Activated CD8-positive, alpha-beta T cell treated with anti-CD3 and anti-CD28 coated beads, Interleukin-2, amount 10 ng/mL, durations not matched to agents 7 days and 5 days (primary cell): ENCODE measurements at places on chromosomes 1 and 21. TPM values are rescaled to one million over a fixed set of nuclear protein-coding genes. Genes with fewer than 3 reads are reported as not detected.
A peak's percentile ranks its signal among the peaks of the same experiment; 100 is the strongest.

DNA sequence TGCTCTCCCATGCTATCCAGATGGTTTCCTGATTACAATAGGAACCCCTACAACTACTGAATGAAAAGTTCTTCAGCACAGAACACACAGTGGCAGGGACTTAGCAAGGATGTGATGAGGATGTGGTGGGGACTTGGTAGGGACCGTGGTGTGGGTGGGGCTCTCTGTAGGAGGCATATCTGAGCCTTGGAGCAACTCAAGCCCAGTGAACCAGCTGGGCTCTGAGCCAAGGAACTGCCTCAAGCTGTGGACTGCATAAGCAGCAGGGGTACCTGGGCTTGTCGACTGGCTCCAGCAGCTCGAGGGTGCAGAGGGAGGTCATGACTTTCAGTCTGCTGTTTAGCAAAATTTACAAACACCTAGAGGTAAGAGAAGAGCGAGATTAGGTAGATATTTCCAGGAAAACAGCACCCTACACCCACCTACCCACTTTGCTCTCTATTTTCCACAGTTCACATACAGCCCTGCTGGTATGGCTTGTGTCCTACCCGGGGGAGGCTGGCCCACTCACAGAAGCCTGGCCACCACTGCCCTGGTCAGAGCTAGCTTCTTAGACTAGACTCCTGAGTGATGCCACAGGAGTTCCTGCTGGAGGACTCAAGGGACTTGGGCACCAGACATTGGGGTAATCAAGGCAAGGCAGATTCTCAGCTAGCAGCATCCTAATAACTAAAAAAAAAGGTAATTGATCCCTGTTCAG, 86.8 kb upstream of the GCLM start:
- H3K4me1 ChIP-seq = no peaks in the 10 kb centered on the region
- no peak overlapping the region for H3K27ac ChIP-seq
- no peak for DNase-seq

DNA sequence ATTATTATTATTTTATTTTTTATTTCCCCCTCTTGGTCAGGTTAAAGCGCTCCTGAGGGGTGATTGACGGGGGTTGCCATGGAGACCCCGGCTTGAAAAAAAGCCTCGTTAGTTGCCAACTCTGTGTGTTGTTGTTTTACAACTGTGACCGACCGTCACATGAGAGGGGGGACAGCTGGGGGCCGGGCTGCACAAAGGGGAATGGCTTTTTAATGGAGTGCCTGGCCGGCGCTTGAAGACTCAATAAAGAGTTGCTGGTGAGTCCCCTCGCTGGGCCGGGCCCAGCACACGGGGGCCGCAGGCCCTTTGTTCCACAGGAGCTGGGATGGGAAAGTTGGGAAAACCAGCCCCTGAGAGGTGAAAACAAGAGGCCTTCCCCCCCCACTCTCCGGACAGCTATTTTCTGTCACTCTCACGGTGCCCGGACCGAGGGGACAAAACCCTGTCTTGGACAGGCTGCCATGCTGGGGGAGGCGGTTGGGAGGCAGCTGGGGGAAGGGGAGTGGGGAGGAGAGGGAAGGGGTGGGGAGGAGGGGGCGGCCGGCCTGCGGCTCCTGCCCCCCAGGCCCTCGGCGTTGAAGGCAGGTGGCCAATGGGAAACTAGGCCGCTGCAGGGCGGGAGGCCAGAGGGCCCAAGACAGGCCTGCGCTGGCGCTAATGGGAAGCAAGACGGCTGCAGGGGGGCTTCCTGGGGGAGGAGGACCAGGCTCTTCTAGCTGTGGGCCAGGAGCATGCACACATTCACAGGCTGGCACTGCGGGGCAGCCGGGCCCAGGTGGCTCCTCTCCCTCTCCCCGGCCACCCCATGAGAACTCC, 67.6 kb downstream of the CASZ1 start:
- no peak overlapping the region for H3K27ac ChIP-seq
- no peak overlapping the region for H3K4me3 ChIP-seq
- no peaks in the 10 kb centered on the region for H3K4me1 ChIP-seq

FAM167B gene
- 0.90 TPM for total RNA-seq

DNA sequence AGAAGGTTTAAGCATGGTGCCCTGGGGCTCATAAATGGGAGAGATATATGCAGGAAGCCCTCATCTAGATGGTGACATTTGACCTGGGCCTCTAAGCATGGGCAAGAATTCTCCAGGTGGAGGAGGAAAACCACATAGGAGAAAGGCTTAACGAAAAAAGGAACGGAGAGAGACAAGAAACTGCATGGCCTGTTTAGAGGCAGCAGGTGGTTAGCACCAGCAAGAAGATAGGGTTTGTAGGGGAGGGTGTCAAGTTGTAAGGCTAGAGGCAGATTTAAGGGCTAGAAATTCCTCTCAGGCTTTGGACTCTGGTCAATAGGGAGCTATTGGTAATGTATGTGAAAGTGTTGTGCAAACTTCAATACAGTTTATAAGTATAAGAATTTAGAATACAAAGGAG, 8.2 kb upstream of the MAPKAPK2 start:
- no peak overlapping the region for H3K27ac ChIP-seq
- no peak for DNase-seq
- no peak overlapping the region for H3K4me3 ChIP-seq

DNA sequence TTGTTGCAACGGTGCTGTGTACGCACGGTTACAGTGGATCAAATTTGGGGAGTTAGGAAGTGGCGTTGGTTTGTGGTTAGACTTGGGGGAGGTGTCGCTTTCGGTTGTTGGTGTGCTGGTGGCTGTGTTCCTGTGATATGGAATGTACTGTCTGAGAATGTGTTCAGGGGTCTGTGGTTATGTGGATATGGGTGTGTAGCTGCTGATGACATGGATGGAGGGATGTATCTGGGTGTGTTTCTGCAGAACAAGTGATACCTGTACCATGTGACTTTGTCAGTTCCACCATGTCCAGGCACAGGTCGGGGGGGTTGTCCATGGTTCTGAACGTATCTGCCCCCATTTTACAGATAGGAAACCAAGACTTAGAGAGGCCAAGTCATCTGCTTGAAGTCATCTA, 22.7 kb downstream of the PAX7 start:
- no peak overlapping the region for H3K4me3 ChIP-seq
- peaks cover 49% of the 10 kb centered on the region for H3K27me3 ChIP-seq
- DNase-seq = peak; percentile 31
- H3K36me3 ChIP-seq = no peaks in the 10 kb centered on the region
- H3K4me1 ChIP-seq = peaks cover 17% of the 10 kb centered on the region

GRCh38 chr1:47569681-47570470, 132.0 kb downstream of the FOXD2 start:
- peaks cover 21% of the 10 kb centered on the region for H3K27me3 ChIP-seq
- H3K4me1 ChIP-seq = peaks cover 6% of the 10 kb centered on the region
- no peak overlapping the region for H3K4me3 ChIP-seq
- DNase-seq = no peak
- no peak overlapping the region for H3K27ac ChIP-seq

DNA sequence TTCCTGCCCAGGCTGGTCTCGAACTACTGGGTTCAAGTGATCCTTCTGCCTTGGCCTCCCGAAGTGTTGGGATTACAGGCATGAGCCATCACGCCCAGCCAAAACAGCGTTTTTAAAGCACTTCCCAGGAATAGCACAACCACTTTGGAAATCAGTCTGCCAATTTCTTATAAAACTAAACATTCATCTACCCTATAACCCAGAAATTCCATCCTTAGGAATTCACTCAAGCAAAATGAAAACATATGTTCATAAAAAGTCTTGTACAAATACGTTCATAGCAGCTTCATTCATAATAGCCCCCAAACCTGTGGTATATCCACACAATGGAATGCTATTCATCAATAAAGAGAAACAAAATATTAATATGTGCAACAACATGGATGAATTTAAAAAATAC, 36.1 kb downstream of the PHC2 start:
- peaks cover 13% of the 10 kb centered on the region for H3K4me1 ChIP-seq
- H3K27ac ChIP-seq = no peak overlapping the region
- no peaks in the 10 kb centered on the region for H3K36me3 ChIP-seq
- no peak for DNase-seq
- H3K27me3 ChIP-seq = peaks cover 27% of the 10 kb centered on the region

DNA sequence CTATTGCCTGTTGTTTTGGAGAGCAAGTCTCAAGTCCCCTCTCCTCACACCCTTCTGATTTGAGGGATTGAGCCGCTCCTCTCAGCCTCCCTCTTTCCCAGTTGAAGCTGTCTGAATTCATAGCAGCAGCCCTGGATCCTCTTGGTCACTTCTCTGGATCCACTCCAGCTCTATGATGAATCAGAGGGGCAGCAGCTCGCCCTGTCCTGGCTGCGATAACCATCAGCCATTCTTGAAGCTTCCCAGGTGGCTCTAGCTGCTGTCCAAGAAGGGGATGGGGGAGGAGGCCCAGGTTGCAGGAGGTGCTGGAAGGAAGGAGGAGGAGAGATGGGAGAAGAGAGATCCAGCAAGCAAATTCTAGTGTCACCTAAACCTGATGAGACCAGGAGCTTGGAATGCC, 31.3 kb downstream of the WNT4 start:
- peaks cover 19% of the 10 kb centered on the region for H3K4me1 ChIP-seq
- peak overlapping the region; percentile 46 for H3K27ac ChIP-seq
- DNase-seq = no peak
- H3K27me3 ChIP-seq = no peaks in the 10 kb centered on the region
- H3K4me3 ChIP-seq = no peak overlapping the region
- H3K36me3 ChIP-seq = peaks cover 53% of the 10 kb centered on the region

GRCh38 chr1:111483166-111483565, 9.4 kb downstream of the C1orf162 start:
- DNase-seq = no peak
- no peaks in the 10 kb centered on the region for H3K27me3 ChIP-seq
- peaks cover 7% of the 10 kb centered on the region for H3K36me3 ChIP-seq
